ENCODE measurements at places on chromosomes 3 and 15.
A peak's percentile ranks its signal among the peaks of the same experiment; 100 is the strongest.

DNA sequence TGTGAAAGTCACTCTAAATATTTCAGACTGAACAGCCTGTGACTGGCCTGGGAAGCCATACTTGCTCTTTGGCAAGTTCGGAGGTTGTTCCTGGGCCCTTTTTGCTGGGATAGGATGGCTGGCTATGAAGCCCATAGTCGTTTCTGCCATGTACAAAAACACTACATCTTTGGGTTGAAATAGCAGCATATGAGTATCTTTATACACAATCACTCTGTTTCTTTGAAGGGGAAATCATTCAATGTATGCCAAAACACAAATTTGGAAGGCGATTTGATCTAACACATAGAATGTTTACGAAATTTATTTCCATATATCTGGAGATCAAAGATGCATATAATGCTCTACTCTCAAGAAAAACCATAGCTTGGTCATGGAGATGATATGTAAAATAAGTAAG is 192.9 kb downstream of the SQOR start:
- DNase-seq = no peak

DNA sequence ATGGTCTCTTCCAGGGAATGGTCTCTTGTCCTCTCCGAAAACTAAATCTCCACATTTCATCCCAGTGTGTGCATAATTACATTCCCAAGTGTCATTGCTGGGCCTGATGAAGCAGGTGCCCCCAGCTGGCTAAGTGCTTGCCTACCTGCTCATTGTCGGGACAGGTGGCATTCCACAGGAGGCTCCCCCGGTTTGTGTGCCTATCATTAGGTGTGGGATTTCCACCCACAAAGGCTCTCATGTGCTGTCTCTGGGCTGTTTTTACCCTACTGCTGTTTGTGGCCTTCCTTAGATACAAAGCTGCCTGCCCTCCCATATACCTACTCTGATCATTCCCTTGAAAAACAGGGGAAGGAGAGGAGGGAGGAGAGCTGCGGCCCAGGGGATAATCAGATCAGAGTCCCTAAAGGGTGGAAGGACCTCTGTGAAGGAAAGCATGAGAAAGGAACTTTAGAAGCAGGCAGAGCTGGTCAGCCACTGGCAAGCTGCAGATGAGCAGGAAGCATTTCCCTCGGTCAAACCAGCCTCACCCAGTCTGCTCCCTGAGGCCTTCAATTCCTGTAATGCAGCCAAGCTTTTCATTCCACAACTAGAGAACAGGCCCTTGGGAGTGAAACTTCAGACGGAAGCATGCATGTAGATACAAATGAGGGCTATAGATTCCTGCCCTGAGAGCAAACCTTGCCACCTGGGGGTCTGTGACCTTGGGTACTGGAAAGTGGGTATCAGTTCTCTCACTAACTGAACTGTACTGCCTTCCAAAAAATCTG is 60.7 kb upstream of the HEG1 start:
- DNase-seq = no peak

DNA sequence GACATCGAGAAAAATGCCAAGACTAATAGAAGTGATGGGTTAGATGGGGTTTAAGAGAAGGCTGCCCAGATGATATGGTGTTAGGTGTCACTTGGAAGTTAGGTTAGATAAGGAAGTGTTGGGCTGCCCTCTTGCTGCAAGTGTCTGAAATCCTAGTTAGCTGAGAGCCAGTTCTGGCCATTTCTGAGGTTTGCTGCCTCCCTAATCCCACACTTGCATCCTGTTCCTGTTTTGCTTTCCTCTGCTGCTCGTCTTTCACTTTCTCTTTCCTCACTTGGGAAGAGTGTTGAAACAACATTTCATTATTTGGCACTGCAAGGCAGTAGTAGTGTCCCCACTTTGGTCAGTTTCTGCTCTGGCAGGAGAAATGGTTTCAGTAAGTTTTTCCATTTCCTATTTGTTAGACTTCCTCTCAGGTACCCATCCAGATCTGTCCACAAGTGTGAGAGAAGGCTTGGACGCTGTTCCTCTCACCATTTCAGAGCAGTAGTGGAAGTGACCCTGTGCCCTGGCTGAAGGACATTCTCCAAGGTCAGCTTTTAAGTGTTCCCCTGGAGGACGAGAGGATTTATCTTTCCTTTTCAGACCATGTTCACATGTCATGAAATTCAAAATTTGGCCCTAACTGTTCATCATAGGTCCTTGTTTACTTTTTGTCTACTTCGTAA is 93.3 kb downstream of the ADAMTSL3 start:
- DNase-seq = no peak

- DNase-seq = no peak
Observed at GRCh38 chr15:52667597-52667996, 11.6 kb downstream of the ATOSA start.

- DNase-seq = no peak
Observed at GRCh38 chr15:64742385-64742784, 33.0 kb downstream of the RBPMS2 start.

DNA sequence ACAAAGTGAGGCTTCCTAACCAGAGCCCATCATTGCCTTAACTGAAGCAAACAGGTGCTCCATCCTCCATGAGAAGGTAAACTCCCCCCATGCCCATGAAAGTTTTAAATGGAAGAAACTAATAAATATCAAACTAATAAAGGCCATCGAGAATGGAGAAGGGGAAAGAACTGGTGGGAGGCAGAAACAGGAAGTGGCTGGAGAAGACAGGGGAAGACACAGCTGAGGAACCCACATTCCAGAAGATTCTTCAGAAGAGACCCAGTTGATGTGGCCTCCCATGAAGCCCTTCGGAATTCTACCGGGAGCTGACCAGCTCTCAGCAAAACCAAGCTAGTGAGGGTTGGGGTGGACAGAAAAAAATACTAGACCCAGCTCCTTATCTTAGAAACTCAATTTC is 41.6 kb downstream of the SH3BP5 start:
- no peak for DNase-seq

DNA sequence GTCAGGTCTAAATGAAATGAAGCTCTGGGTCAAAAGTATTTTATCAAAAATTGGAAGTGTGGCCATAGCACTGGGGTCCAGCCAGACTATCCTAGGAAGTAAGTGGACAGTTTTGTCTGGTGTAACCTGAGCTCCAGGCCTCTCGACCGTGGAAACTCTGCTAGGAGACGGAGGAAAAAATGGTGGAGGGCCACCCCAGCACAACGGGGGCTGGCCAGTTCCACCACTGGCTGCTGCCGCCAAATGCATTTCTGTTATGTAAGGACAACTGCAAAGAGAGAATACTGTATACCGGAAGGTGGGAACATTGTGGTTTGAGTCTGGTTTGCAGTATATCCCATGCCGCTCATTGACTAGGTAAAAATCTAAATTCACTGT is 235.7 kb downstream of the GREM1 start:
- DNase-seq = no peak

GRCh38 chr3:61381745-61382392 is 130.6 kb upstream of the FHIT start:
- DNase-seq = peak; percentile 44

- DNase-seq = no peak
Observed at GRCh38 chr3:25287291-25287884, 140.7 kb upstream of the RARB start.

- no peak for DNase-seq
Observed at GRCh38 chr3:37712918-37713817, 148.5 kb upstream of the CTDSPL start.

DNA sequence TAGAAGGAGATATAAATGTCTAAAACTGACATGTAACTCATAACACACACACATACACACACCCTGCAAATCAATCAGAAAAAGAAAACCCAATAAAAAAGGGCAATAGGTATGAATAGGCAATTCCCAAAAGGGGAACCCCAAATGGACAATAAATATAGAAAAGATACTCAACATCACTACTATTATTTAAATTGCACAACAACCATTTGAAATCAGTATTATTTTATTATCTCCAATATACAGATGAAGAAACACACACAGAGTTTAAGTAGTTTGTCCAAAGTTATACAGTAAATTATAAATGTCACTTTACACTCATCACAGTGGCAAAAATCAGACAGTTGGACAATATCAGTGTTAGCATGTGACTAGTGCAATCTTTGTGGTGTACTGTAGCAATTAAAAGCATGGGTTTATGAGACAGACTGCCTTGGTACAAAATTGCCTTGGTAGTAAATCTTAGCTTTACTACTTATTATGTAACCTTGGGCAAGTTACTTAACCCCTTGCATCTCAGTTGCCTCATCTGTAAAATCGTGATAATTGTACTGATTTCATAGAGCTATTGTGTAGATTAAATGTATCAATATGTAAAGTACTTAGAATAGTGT is 3.4 kb upstream of the FSTL1 start:
- DNase-seq = no peak

DNA sequence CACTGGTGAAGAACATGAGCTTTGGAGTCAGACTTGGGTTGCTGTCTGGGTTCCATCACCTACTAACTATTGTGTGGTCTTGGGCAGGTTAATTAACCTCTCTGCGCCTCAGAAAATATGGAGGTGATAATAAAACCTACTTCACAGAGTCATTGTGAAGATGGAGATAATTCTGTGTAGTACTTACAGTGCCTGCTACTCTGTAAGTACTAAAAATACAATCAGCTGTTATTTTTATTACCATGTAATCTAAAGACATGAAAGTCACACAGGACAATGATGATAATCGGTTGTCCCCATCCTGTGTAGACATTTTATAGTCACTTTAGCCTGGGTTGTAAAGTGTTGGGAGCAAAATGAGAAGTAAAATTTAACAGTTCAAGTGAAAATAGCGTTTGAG is 334.1 kb downstream of the THSD4 start:
- no peak for DNase-seq

DNA sequence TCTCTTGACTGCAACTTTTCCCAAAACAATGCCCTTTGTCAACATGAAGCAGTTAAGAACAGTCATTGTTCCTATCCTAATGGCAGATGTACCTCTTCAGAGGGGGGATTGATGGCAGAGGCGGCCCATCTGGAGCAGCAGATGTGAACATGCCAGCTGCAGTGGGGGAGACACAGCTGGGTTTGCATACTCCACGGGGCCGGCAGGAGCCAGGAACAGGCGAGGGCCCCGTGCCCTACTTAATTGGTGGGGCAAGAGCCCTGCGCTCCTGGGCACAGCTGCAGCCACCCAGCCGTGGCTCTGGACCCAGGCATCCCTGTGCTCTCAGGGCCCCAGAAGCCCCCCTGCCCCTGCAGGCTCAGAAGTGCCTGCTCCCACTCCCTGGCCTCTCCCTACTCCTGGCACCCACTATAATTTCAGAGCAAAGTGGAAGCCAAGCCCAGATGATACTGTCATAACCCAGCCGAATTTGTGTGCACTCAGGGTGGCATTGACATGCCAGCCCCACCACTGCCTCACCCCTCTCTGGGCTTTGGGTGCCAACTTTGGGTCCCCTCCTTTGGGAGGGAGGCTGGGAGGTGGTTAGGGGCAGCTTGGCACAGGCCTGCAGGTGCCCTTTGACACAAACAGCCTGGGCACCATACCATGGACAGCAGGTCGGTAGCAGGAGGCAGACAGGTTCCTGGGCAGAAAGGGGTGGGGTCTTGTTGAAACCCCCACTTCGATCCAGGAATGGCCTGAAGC is 34.6 kb downstream of the ROPN1B start:
- DNase-seq = no peak

- no peak for DNase-seq
Observed at GRCh38 chr3:38984731-38985130, 67.0 kb downstream of the SCN11A start.

- DNase-seq = no peak
Observed at GRCh38 chr3:143707848-143708247, 140.4 kb downstream of the SLC9A9 start.

DNA sequence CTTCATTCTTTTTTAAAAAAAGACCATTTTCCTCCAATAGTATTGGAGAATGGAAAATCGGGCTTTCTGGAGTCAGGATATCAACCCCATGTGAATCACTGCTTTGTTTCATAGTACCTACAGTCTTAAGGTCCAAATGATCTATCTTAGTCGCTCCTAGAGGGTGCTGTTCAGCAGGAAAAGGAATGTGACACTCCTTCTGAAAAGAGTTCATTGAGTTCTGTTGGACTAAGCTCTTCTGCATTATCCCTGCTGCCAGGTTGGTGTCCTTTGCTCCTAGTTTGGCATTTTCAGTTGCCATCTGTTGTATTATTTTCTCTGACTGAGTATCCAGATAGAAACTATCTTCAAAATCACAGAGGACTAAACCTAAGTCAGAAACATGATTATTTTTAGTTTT is 57.2 kb downstream of the POLQ start:
- no peak for DNase-seq

GRCh38 chr3:193714523-193715137 is 121.6 kb downstream of the OPA1 start:
- DNase-seq = no peak

DNA sequence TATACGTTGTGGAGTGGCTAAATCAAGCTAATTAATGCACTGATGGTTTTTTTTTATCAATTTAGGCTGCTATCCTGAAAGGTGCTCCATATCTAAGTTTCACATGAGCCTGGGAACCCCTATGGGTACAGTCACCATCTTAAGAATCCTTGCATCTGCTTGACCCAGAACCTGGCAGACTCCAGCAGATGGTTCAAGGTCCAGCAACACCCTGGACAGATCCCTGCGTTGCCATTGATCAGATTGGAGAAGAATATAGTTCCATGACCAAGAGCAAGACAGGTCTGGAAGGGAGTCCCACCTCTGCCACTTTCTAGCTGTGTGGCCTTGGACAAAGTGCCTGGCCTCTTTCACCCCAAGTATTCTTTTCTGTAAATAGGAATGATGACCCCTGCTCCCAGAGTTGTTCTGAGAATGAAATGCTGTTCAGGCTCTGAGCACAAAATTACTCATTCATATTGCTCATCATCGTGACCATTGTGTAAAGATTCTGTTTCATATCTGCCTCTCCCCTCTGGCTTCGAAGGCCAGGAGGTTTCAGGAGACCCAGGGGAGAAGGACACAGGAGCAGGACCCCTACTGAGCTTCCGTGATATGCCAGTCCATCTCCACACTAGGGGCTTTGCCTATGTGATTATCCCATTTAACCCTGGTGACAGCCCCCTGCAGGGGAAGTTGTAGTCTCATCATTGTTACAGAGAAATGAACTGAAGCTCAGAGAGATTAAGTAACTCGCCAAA is 30.0 kb upstream of the TSEN2 start:
- DNase-seq = no peak

DNA sequence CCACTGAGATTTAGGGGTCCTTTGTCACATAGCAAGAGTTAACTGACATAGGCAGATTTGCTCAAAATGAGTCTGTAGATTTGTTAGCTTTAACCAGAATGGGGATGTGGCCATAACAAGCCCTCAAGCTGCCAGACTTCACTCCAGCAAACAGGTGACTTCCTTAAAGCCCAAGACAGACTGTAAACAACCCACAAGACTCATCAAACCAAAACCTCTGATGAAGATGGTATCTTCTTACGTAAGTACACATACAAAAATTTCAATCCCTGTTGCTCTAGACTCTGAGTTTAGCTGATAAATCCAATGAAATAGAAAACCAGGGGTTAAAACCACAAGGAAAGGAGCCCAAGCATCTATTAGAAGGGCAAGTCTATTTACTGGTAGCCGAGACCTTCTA is 18.2 kb upstream of the ZBTB20 start:
- DNase-seq = peak; percentile 58

- DNase-seq = no peak
Observed at GRCh38 chr3:106836906-106837305, 540.3 kb upstream of the CCDC54 start.

All from CD4-positive, alpha-beta T cell treated with Interleukin-21 for 1 hour (primary cell).